Hematopoietic multipotent progenitor cell treated with erythropoietin and hydrocortisone succinate and interleukin-3 and kit ligand, for 6 days (in vitro differentiated cells): ENCODE measurements at places on chromosomes 11 and 22.

- DNase-seq: no peak
These were observed 79.3 kb upstream of the CRTAM start for GRCh38 chr11:122758974-122759373.

DNA sequence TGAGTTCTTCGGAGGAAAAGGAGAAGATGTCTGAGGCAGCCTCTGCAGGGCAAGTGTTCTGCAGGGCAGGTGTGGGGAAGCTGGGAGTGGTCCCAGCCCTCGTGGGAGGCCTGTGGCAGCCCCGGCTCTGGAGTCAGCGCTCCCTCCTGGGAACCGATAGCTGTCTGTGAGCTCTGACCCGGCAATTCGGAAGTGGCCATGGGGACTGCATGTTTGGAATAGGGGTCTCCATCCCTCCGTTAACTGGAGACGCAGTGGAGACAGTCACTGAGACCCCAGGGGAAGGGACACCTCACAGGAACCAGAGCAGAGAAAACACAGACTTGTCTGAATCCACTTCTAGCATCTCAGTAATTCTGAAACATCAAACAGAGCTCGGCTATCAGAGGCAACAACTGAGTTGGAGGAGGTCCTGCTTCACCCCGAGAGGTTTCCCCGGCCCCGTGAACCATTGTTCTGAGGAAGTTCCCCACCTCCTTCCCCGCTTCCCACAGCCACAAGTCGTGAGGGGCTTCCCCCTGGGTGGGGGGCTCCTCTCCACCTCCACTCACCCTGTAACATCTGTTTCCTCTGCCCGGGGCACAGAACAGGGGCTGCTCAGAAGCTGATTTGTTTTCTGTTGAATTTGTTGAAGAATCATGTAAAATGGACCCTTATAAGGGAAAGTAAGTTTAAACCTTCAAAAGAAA lies 99.6 kb downstream of the BRD1 start:
- no peak for DNase-seq

GRCh38 chr11:83374311-83374710 lies 88.1 kb upstream of the CCDC90B start:
- no peak for DNase-seq

DNA sequence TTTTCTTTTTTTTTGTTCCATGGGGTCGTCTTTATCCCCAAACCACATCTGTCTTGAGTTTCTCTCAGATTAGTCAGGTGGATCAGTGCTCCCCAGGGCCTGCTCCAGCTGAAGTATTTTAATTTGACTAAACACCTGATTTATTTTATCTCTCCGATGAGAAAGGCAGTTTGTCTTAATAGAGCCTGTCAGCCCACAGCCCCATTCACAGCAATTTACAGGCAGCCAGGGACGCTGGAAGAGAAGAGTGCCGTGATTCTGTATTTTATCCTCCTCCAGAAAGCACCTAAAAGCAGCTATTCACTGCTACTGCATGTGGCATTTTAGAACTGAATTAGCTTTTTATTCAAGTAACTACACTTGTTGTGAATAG lies 164.5 kb downstream of the SOX6 start:
- no peak for DNase-seq

GRCh38 chr22:23497016-23497885 lies 82.8 kb downstream of the IGLL1 start:
- DNase-seq: no peak

DNA sequence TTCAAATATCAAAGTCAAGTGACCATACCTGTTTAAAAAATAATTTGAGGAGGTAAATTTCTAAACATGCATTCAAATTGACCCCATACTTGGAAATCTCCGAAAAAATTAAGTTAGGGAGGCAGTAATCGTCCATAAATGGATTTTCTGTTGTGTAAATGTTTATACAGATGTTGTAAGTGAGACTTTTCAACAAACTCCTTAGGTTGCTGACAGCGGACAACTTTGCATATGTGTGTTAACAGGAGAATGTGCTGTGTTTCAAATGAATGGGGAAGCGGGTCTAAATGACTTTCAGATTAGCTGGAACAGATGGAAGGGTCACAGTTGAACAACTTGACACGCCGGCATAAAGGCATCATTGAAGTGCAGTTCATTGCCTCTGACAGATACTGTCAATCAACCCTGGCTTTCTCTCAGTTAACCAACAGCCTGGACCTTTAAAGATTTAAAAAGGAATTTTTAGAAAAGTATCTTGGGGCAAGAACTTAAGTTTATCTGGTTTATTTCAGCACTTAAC lies 98.2 kb upstream of the DBX1 start:
- DNase-seq: no peak

DNA sequence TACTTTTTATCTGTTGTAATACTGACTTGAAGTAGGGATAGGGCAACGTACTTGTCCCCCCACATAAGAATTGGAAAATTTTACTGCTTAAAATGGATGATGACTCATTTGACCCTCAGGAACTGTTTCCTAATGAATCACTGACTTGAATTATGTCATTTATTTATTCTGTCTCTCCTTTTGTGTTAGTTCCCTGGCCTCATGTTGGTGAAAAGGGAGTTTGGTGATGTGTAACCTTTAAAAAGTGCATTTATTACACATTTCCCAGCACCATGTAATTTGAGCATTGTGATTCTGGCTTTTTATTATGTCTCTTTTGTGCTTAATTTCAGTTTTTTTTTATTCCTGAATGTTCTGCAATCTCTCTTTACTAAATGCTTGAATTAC lies 20.3 kb upstream of the PGM2L1 start:
- DNase-seq: no peak
